ENCODE measurements at places on chromosomes 2 and 18. TPM values are rescaled to one million over a fixed set of nuclear protein-coding genes. Genes with fewer than 3 reads are reported as not detected.

GRCh38 chr2:191255756-191256312 is 10.6 kb downstream of the MYO1B start:
- H3K36me3 ChIP-seq, result no peaks in the 10 kb centered on the region
- no peaks in the 10 kb centered on the region for H3K27me3 ChIP-seq
- no peak for DNase-seq

The LOXHD1 gene
- total RNA-seq, result 0.52 TPM

DNA sequence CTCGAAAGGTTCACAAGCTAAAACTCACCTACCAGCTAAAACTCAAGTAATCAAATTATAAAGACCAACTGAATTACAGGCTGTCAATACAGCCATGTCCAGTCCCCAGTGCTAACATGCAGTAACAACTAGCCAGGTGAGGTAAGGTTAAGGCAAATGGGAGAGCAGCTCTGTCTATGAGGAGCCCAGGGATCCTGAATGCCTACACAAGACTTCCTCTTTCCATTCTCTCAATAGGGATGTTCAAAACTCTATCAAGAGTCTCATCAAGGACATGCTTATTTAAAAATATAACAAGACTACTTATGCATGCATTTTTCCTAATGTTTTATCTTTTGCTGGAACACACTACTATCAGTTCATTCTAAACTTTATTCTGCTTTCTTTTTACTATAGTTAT is 20.4 kb downstream of the REV1 start:
- H3K27me3 ChIP-seq, result no peaks in the 10 kb centered on the region
- H3K27ac ChIP-seq, result no peak overlapping the region
- no peak for DNase-seq
- no peaks in the 10 kb centered on the region for H3K36me3 ChIP-seq
- no peak overlapping the region for H3K4me3 ChIP-seq

DNA sequence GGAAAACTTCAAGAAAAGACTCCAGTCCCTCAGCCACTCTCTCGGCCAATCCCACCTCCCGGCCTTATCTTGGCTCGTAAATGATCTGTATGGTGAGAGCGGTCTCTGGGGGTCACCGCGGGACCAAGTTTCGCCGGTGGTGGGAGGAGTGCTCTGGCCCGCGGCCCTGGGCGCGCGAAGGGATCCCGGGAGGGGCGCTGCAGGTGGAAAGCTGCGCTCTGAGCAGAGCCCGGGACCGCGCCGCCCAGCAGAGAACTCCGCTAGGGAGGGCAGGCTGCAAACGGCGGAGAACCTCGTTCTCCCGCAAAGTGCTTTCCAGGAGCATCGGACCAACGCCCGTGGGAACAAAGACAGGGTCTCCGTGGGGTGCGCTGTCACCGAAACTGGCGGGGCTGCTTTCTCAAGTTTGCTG is 622 bp downstream of the LRP2 start:
- H3K4me1 ChIP-seq, result peaks cover 36% of the 10 kb centered on the region
- H3K4me3 ChIP-seq, result peak overlapping the region; percentile 42
- DNase-seq, result peak; percentile 47
- H3K27ac ChIP-seq, result no peak overlapping the region
- peaks cover 37% of the 10 kb centered on the region for H3K27me3 ChIP-seq
- no peaks in the 10 kb centered on the region for H3K36me3 ChIP-seq

The DSG2 gene
- 39.4 TPM for total RNA-seq

The TBR1 gene
- 0.08 TPM for total RNA-seq

DNA sequence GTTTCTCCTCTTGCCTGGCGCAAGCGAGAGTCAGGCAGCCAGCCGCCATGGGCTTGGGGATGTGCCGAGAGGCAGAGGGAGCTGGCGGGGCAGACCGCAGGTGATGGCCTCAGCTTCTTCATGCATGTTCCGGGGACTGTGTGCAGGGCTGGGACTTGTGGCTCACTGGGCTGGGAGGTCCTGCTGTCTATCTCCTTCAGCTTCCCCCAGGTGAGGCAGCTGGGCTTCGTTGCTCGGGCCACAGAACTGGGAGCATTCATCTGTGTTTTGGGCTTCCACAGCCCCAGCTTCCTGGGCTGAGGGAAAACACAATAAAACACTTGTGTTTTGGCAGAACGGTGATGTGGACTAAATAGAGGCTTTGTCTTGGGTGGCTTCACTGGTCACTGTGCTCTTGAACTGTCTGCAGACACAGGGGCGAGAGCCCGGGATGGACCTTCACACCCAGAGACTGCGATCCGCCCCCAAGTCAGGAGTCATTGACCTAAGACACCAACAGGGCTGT is 93.5 kb downstream of the DYSF start:
- H3K4me3 ChIP-seq, result no peak overlapping the region
- peaks cover 14% of the 10 kb centered on the region for H3K36me3 ChIP-seq
- peaks cover 10% of the 10 kb centered on the region for H3K27me3 ChIP-seq
- DNase-seq, result no peak

DNA sequence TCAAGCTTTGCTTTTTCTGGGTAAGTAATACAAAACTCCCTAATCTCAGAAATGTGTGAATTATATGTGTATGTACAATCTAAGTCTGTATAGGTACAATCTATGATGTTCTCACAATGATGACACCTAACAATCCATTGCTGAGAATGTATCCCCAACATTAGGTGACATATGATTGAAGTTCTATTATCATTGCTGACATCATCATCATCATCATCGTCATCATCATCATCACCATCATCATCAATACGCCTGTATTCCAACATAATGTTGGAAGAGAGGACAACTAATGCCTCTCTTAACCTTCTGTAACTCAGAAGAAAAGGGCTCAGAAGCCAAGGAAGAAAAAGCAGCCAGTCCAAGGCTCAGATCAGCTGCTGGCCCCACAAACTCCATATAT is 84.2 kb upstream of the FBXO11 start:
- no peak overlapping the region for H3K27ac ChIP-seq
- DNase-seq, result no peak
- H3K4me3 ChIP-seq, result no peak overlapping the region
- H3K27me3 ChIP-seq, result no peaks in the 10 kb centered on the region

The CTNNA2 gene
- 0.17 TPM for total RNA-seq

- DNase-seq, result no peak
- H3K36me3 ChIP-seq, result no peaks in the 10 kb centered on the region
- peaks cover 5% of the 10 kb centered on the region for H3K4me1 ChIP-seq
- no peak overlapping the region for H3K4me3 ChIP-seq
- H3K27ac ChIP-seq, result peak overlapping the region; percentile 76
- H3K27me3 ChIP-seq, result no peaks in the 10 kb centered on the region
Observed at GRCh38 chr18:49400398-49401072, 59.9 kb downstream of the DYM start.

The NGEF gene
- 0.26 TPM for total RNA-seq

All from left lung (tissue), 14 donors.